ENCODE measurements at places on chromosomes 6 and 20.
A peak's percentile ranks its signal among the peaks of the same experiment; 100 is the strongest.

DNA sequence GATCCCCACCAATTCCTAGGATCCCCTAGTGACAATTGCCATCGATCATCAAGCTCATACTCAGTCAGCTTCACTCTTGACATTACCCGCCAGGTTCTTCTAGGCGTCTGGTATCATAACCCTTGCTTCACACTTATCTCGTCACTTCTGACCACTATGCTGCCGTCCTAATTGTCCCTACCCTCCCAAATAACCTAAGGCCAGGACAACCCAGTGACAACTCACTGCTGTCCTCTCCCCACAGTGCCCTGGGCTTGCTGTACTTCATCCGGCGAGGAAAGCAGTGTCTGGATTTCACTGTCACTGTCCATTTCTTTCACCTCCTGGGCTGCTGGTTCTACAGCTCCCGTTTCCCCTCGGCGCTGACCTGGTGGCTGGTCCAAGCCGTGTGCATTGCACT lies 3.7 kb downstream of the SYS1 start:
- DNase-seq = no peak

- DNase-seq = no peak
Measured at GRCh38 chr6:20265842-20266241, 53.6 kb upstream of the MBOAT1 start.

DNA sequence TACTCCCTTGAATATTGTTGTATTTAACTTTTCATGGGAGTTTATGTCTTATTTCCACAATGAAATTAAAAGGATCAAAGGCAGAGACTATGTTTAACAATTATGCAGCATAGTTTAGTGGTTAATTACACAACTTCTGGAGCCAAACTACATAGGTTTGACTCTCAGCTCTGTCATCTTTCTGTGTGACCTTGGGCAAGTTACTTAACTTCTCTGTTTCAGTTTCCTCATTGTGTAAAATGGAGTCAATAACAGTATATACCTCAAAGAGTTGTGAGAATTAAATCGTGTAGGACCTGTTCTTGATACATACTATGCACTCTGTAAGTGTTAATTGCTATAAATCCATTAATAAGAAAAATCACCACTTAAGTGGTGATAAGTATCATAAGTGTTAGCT lies 48.3 kb downstream of the BTBD9 start:
- no peak for DNase-seq

- DNase-seq = peak; percentile 60
Measured at GRCh38 chr20:43408848-43409576, 48.7 kb upstream of the SRSF6 start.

GRCh38 chr6:128235556-128235955 lies 284.8 kb downstream of the PTPRK start:
- no peak for DNase-seq

DNA sequence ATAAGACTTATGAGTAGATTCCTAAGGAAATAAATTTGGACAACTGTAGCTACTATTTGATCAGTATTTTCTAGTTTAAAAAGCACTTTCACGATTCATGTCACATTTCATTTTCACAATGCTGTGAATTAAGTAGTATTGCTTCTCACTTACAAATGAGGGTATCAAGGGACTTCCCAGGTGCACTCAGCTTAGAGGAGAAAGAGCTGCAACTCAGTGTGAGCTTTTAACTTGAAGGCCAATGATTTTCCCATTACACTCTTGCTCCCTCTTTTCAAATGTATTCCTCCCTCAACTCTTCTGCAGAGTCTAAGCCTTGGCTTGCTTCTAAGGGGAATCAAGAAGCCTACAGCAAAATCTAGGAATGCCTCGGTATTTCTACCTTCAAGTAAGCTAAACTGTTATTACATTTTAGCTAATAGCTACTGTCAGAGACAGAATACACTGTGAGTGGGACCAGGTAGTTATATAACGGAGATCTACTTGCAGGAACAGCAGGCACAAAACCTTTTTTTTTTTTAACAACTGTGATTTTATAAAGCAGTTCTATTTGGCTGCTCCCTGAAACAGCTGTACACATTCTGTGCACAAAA lies 339.0 kb downstream of the SYNE1 start:
- no peak for DNase-seq

DNA sequence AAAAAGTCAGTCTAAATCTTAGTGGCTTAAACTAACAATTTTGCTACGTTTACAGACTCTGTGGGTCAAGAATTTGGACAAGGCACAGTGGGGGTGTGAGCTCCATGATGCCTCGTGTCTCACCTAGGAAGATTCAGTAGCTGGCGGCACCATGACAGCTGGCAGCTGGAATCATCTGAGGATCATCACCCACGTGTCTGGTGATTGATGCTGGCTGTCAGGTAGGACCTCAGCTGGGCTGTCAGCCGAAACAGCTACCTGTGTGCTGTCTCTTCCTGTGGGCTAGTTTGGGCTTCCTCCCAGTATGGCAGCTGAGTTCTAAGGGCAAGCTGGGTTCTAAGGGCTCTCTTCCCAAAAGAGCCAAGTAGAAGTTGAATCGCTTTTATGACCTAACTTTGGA lies 26.4 kb upstream of the DLGAP4 start:
- no peak for DNase-seq

DNA sequence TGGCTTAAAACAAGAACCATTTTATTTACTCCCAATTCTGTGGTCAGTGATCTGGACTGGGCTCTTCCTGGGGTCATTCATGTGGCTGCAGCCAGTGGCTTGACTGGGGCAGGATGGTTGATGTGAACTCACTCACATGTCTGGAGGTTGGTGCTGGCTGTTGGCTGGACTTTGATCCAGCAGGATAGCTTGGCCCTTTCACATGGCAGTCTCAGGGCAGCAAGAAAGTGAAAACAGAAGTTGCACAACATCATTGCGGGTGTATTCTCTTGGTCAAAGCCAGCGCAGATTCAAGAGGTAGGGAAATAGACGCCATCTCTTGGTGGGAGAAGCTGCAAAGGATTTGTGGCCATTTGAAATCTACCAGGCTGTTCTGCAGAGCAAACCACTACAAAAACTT lies 77.2 kb downstream of the MDGA1 start:
- no peak for DNase-seq

DNA sequence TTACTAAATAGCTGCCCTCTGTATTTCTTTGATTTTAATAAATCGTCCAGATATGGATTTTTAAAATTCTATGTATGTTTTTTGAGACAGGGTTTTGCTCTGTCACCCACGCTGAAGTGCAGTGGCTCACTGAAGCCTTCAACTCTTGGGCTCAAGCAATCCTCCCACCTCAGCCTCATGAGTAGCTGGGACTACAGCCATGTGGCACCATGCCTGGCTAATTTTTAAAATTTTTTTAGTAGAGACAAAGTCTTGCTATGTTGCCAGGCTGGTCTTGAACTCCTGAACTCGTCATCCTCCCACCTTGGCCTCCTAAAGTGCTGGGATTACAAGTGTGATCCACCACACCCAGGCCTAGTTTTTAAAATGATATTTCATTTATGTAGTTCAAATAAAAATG lies 47.4 kb upstream of the DDR1 start:
- DNase-seq = peak; percentile 42

- DNase-seq = no peak
Measured at GRCh38 chr20:59812286-59813125, 120.9 kb downstream of the SYCP2 start.

GRCh38 chr20:44523746-44524145 lies 1.9 kb upstream of the SERINC3 start:
- no peak for DNase-seq

GRCh38 chr6:79922018-79922417 lies 25.3 kb downstream of the ELOVL4 start:
- DNase-seq = no peak

- DNase-seq = no peak
Measured at GRCh38 chr6:67766057-67766456, 869.0 kb upstream of the ADGRB3 start.

GRCh38 chr6:53943395-53943794 lies 148.6 kb downstream of the LRRC1 start:
- no peak for DNase-seq

DNA sequence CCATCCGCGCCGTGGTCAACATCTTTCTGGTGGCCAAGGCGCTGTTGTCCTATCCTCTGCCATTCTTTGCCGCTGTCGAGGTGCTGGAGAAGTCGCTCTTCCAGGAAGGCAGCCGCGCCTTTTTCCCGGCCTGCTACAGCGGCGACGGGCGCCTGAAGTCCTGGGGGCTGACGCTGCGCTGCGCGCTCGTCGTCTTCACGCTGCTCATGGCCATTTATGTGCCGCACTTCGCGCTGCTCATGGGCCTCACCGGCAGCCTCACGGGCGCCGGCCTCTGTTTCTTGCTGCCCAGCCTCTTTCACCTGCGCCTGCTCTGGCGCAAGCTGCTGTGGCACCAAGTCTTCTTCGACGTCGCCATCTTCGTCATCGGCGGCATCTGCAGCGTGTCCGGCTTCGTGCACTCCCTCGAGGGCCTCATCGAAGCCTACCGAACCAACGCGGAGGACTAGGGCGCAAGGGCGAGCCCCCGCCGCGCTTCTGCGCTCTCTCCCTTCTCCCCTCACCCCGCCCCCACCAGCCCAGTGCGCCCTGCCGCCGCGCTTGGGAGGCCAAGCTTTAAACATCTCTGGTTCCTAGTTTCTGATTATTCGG lies 4.0 kb downstream of the SLC32A1 start:
- no peak for DNase-seq

- DNase-seq = no peak
Measured at GRCh38 chr6:43623880-43624785, 4.9 kb downstream of the GTPBP2 start.

DNA sequence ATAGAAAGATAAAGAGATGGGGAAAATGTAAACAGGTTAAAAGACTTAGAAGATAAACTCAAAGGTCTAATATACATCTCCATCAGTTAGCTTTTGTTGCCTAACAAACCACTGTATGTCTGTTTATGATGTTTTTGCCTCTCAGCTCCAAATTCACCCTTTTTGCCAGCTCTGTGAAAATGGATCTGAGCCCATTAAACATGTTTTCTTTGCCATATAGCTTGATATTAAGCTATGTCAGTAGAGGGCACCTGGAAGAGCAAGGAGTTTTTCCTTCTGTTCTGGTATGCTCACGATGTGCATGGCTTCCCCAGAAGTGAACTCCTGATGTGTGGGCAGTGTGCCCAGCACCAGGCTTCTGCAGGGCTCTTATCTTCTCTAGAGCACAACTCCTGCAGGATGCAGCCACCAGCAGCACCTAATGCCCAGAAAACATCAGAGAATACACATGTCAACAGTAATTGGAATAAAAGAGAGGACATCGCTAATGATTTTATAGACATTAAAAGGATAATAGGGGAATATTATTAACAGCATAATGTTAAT lies 14.6 kb upstream of the SNX9 start:
- DNase-seq = no peak

- DNase-seq = no peak
Measured at GRCh38 chr6:137473598-137473997, 20.6 kb downstream of the OLIG3 start.

DNA sequence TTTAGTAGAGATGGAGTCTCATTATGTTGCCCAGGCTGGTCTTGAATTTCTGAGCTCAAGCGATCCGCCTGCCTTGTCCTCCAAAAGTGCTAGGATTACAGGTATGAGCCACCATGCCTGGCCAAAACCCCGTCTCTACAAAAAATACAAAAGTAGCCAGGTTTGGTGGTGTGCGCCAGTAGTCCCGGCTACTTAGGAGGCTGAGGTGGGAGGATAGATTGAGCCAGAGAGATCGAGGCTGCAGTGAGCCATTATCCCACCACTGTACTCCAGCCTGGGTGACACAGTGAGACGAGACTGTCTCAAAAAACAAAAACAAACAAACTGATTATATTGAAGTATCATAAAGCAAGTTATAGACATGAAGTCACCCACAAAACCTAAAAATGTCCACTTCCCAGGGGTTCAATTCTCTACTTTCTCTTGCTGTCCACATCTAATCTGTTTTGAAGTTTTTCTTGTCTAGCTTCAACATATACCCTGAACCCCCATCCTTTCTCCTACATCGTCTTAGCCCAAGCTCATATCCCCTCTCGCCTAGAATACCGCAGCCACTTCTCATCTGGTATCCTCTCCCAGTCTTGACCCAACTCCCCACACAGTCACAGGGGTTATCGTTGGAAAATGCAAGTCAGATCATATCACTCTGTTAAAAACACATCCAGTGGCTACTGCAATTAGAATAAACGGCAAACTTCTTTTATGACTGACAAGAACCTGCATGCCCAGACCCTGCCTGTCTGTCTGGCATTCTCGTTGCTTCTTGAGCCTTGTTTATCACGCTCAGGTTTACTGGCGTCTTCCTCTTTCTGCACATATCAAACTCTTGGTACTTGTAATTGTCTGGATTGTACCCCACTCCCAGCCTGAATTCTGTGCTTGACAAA lies 20.1 kb upstream of the NCOA3 start:
- DNase-seq = no peak

GRCh38 chr6:160523223-160523622 lies 140.9 kb downstream of the LPA start:
- DNase-seq = no peak

DNA sequence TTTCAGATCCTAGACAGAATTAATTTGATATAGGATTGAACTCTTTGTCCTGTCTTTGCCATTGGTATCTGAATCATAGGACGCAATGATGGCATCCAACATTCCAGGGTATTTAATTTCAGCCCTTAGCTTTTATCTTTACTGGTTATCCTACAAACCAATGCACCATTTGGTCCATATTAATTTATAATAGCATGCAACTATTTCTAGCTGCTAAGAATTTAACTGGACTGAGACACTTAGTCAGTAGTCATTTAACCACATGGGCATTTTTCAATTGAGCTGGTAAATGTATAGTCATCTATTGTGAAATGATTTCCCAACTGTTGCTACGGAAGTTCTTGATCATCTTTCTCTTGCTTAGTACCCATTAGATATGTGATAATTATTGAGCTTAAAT lies 141.1 kb downstream of the CD164 start:
- DNase-seq = peak; percentile 46

- DNase-seq = no peak
Measured at GRCh38 chr6:68973066-68973465, 338.0 kb downstream of the ADGRB3 start.

- DNase-seq = peak; percentile 68
Measured at GRCh38 chr20:51622004-51622874, 79.7 kb upstream of the NFATC2 start.

DNA sequence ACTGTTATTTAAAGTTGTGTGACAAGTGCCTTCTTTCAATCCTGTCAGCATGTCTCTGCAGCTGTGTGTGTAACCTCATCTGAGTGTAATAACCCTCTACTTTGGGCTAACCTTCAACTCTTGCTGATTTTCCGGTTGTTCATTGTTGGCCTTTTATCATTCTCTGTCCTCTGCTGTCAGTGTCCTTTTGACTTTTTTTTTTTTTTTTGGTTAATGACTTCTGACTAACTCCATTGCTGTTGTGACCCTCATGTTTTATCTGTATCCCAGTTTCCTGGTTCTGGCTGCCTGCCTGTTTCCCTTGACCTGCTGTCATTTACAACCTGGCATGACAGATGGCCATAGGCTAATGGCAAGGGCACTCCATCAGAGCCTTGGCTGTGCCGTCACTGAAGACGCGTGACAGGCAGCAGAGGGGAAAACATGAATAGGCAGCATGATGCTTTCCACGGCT lies 145.7 kb upstream of the MAN1A1 start:
- DNase-seq = no peak
